ENCODE measurements at places on chromosomes 13 and 19. TPM values are rescaled to one million over a fixed set of nuclear protein-coding genes. Genes with fewer than 3 reads are reported as not detected.

Gene CGB8
- not detected for total RNA-seq

Gene SHC2
- total RNA-seq = not detected

Gene GPR42
- total RNA-seq = 1.5 TPM

Gene MAP4K1
- 162 TPM for total RNA-seq

DNA sequence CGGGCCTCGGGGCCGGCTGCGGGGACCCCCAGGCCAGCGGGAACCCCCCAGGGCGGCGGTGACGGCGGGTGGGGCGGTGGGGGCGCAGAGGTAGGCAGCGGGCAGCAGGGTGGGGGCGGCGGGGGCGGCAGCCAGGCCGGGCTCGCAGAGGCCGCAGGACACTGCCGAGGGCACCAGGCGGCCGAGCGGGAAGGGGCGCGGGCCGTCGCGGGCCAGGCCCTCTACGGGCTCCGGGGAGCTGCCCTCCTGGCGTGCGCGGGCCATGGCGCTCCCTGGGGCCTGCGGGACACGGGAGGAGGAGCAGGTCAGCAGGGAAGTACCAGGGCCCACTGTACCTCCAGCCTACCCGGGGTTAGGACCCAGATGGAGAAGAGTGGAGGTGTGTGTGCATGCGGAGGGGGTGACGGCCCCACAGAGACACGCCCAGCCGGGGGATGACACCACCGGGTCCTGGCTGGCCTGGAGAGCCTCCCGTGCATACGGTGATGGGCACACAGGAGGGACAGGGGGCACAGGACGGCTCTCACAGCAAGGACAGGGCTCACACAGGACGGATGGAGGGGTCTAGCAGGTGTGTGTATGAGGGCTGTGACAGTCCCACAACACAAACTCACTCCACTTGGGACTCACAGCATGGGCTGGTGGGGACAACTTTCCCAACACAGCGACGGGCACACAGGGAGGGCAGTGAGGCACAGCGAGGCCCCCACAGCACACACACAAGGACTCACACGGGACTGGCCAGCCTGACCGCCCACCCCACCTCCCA lies 2.6 kb downstream of the BBC3 start:
- DNase-seq = peak; percentile 67

DNA sequence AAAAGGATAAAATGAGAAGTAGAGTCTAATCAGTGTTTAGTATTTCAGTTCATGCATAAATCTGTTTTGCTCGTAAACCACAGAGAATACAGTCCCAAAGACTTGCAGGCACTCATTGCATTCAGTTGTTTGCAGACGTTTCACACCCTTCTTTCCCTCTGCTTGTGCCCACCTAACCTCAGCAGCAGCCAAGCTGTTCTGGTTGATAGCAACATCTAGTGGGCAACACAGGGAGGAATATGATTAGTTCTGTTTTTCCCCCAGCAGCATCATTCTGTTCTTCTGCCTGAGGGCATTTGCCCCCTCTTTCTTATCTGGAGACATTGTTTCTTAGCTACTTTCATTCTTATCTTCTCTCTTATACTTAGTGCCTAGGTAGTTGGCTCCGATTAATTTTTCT lies 135.6 kb downstream of the PAN3 start:
- no peak for DNase-seq

DNA sequence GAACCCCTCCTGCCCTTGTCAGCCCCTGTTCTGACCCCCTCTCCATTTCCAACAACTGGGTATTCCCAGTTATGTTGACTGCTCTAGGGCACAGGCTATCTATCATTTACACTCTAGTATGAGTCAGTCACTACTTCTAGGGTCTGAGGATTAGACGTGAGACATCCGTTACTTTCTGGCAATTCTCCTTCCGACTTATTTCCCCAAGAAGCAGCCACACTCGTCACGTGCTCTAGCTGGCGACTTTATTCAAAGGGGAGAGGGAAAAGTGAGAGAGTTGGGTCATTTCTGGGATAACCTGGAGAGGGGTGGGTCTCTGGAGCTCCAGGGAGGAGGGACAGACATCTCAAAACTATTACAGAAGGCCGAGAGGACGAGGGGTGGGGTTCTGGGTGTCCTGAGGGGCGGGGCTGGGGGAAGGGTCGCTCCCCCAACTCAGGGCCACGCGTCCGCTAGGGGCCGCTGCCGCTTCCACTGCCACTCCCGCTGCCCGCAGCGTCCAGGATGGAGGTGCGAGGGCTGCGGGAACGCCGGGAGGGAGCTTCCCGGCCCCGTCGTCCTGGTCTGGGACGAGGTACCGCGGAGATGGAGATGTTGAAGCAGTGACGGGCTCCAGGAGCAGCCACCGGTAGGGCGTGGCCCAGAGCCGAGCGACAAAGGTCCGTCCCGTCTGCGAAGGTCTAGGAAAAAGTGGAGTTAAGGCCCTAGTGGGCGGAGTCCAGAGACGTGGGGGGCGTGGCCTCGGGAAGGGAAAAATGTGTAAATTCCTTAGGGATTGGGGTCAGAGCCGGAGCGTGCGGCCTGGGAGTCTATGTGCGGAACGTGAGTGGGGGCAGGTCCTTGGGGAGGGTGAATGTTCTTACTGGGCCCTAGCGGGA lies 8.9 kb downstream of the RTBDN start:
- peak; percentile 41 for DNase-seq

GRCh38 chr13:109785141-109785891 lies 1.1 kb downstream of the IRS2 start:
- DNase-seq = peak; percentile 50

GRCh38 chr13:105196052-105196451 lies 1339.4 kb downstream of the EFNB2 start:
- no peak for DNase-seq

DNA sequence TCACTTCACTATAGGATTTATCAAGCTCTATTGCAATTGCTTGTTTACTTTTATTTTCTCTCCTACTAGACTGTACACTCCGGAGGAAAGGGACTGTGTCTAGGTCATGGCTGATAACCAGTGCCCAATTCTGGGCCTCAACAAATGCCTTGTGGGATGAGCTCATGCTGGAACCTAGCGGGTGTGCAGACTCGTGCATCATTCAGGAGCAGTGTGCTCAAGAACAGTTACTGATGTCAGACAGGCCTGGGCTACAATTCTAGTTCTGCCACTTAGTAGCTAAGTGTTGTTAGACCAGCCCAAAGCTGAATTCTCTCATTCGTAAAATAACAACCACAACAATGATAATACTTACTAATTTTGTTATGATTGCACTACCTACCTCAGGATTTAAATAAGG lies 95.4 kb downstream of the CYSLTR2 start:
- DNase-seq = no peak

GRCh38 chr19:55520691-55521292 lies 16.1 kb downstream of the SBK2 start:
- no peak for DNase-seq

- DNase-seq = peak; percentile 32
Measured at GRCh38 chr13:100392709-100393630, 195.6 kb downstream of the GGACT start.

All from natural killer cell (primary cell).